ENCODE measurements at places on chromosomes 2 and 18.

DNA sequence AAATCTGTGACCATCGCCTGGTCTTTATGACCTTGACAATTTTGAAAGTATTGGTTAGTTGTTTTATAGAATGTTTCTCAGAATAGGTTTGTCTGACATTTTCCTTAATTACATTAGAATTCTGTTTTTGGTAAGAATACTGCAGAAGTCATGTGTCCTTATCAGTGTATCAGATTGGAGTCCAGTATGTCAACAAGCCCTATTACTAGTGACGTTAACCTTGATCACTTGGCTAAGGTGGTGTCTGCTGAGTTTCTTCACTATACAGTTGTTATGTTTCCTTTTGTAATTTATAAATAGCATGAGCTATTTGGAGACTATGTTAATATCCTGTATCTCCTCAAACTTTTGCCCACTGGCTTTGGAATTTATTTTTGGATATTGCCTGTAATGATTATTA lies 10.8 kb upstream of the IL36G start:
- no peak for DNase-seq

- no peak for DNase-seq
Observed at GRCh38 chr2:58032016-58032763, 14.4 kb upstream of the VRK2 start.

DNA sequence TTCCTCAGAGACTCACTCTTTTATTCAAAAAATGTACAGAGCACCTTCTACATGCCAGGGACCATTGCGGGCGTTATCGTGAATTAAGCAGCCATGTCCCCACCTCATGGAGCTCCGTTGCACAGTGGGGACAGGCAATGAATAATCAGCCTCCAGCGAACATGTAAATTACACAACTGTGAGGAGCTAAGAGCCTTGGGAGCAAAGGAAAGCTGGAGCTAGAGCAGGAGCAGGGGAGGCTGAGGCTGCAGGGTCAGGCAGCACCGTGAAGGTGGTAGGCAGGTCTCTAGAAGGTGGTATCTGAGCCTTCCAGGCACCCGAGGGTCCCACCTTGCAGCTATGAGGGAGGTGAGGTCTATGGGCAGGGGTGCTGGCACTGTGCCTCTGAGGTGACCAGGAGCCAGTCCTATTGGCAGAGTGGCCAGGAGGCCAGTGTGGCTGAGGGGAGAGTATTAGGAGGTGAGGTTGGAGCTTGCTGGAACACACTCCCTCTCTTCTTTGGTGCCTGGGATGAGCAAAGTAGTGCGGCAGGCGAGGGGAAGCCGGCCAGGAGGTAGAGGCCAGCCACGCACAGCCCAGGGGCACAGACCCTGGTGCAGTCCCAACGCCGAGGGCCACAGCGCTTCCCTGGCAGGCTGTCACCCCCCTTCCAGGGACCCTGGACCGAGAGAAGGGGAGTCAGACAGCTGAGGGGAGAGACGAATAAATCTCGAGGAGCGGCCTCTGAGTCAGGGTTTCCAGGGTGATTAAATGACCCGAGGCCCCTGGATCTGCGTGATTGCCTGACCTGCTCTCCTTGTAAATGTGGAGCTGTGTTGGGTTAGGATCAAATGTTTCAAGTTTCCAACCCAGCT lies 167.3 kb downstream of the SEPTIN10 start:
- no peak for DNase-seq

GRCh38 chr18:68960355-68960754 lies 162.5 kb downstream of the CCDC102B start:
- DNase-seq, result no peak

- DNase-seq, result no peak
Observed at GRCh38 chr18:471716-472115, 28.8 kb downstream of the COLEC12 start.

DNA sequence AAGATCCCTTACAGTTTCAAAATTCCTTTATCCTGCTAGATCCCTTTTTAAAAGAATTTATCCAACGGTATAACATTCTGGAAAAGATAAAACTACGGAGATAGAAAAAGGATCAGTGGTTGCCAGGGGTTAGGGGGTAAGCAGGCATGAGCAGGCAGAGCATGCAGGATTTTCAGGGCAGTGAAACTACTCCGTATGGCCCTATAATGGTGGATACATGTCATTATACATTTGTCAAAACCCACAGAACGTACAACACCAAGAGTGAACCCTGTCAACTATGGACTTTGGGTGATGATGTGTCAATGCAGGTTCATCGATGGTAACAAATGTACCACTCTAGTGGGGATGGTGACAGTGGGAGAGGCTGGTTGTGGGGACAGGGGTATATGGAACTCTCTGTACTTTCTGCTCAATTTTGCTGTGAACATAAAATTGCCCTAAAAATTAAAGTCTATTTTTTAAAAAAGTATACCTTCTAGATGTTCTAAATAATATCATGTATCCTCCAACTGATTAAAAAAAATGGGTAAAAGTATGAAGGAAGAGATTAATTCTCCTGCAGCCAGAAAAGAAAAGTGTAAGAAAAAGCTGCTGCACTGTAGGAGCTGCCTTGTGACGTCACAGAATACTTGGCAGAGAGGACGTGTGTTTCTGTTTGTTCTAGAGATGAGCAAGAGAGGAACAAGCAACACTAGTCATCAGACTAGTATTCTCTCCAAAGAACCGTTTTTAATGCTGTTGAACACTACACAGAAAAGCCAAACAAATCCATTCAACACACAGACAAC lies 23.6 kb downstream of the ANKRD44 start:
- peak; percentile 69 for DNase-seq

DNA sequence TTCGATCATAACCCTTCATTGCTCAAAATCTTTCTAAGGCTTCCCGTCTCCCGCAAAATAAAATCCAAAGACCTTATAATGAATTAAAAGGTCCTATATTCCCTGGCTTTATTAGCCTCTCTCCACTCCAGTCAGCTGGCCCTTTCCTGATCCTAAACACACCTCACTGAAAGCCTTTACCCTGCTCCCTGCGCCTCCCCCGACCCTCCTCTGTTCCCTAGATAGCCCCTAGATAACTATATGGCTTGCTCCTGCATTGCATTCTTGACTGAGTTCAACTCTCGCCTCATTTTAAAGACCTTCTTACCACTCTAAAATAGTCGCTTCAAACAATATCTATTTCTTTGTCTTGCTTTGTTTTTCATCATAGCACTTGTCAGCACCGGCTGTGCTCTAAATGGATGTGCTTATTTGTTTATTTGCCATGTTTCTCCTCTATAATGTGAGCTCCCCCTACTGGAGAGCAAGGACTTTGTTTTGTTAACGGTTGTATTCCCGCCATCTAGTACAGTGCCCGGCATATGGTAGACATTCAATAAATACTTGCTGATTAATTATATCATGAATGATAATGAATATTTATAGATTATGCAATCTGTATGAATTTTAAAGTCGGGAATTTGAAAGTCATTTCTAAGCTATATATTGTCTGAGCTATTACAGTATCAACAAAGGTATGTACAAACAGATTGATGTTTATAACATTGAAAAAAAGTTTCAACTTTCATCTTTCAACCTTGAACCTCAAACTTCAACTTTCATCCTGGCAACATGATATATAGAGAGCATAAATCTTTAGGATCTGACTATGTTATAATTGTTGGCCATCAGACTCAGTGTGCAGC lies 32.4 kb upstream of the VIT start:
- DNase-seq, result peak; percentile 37

DNA sequence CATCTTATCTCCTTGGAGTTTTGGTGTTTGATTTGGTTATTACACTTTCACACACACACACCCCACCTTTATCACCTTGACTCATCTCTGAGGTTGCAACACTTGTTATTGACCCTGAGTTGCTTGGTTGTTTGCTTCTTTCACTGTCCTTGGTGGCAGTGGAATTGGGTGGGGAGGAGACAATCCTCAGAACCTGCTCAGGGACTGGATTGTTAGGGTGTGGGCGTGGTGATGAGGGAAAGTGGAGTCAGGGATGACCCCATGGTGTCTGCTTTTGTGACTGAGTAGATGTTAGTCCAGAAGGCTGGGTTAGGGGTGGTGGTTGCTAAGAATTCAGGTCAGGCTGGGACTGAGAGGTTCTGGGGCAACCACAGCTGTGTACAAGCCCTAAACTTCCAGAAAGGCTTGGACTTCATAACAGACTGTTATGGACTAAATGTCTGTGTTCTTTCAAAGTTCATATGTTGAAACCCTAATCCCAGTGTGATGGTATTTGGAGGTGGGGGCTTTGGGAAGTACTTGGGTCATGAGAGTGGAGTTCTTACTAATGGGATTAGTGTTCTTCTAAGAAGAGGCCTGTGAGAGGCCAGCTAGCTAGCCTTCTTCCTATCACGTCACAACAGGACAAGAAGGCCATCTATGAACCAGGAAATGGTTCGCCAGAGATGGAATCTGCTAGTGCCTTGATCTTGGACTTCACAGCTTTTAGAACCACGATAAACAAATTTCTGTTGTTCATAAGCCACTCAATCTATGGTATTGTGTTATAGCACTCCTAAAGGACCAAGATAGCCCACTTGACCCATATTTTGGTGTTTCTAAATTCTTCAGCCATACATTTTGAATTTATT lies 3.4 kb upstream of the DIS3L2 start:
- no peak for DNase-seq

DNA sequence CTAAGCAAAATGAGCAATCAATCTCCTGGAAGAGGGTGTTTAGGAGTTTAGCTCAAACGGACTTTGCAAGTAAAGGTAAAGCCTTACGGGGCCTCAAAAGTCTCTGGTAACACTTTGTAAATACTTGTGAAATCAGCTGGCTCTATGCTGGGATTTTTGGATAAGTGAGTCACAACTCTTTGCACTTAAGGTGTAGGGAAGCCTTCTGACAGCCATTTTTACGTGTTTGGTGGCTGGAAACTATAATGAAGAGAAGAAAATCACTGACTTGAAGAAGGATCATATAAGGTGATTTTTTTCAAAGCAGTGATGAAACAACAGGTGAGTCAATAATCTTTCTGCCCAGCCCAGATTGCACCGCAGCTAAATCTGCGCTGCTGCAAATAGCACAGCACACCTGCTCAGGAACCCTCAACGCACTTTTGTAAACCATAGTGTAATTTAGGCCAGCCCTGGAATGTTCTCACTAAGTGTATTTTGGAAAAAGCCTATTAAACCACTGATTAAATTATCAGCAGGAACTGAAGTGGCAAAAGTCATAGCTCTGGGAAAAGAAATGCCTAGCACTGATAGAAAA lies 218.8 kb downstream of the AGPS start:
- DNase-seq, result no peak

GRCh38 chr2:72144632-72145288 lies 2.9 kb downstream of the CYP26B1 start:
- DNase-seq, result no peak

DNA sequence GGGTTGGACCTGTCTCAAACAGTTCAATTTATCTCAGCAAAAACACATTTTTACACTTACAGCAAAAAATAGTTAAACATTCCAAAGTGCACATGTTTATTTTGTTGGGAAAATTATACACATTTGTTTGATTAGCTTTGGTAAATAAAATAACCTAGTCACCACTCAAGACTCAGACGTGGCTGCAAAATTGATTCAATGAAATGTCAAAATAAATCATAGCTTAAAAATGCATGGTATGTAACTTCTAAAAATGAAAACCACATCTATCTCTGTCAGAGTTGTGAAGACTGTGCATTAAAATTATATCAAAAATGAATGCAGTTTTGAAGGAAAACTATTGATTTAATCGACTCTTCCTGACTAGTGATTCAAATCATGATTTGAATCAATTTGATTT lies 56.7 kb downstream of the GALNT14 start:
- DNase-seq, result no peak

GRCh38 chr2:122340246-122340645 lies 584.8 kb downstream of the TSN start:
- no peak for DNase-seq

- peak; percentile 62 for DNase-seq
Observed at GRCh38 chr18:21110713-21111345, 784 bp downstream of the ROCK1 start.

DNA sequence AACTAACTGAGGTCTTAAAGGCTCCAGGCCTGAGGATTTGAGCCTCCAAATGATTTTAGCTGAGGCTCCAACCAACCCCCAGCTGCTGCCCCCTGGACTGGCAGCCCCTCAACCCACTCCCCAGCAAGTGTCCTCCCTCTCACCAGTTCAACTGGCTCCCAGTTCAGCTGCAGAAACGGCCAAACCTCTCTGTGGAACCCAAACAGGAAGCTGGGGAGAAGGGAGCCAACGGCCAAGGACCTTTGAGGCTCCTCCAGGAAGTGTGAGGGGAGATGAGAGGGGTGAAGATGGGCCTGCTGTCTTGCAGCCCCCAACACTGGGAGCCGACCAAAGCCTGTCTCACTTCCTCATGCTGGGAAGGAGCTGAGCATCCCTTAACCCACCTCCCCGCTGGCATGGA lies 24.9 kb downstream of the ZFP36L2 start:
- DNase-seq, result no peak

- DNase-seq, result no peak
Observed at GRCh38 chr18:3692691-3693090, 242.7 kb downstream of the TGIF1 start.

- DNase-seq, result no peak
Observed at GRCh38 chr2:145460112-145460511, 940.2 kb upstream of the ZEB2 start.

DNA sequence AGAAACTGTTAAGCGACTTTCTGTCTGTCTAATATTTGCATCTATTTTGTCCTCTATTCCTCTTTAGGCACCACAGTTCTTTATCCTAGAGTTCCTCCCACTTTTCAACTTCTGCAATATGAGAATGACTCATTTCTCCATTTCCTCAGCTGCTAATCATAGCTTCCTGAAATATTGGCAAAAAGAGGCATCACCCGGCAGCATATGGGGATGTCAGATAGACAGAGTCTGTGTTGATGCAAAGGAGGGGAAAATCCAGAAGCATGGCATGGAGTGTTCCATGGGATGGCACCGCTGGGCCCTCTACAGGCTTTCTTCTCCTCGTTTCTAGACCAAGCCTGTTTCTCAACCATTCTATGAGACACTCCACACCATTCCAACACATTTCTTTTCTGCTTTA lies 93.4 kb downstream of the DOCK10 start:
- DNase-seq, result no peak

GRCh38 chr2:163733301-163733938 lies 2.4 kb downstream of the FIGN start:
- no peak for DNase-seq

DNA sequence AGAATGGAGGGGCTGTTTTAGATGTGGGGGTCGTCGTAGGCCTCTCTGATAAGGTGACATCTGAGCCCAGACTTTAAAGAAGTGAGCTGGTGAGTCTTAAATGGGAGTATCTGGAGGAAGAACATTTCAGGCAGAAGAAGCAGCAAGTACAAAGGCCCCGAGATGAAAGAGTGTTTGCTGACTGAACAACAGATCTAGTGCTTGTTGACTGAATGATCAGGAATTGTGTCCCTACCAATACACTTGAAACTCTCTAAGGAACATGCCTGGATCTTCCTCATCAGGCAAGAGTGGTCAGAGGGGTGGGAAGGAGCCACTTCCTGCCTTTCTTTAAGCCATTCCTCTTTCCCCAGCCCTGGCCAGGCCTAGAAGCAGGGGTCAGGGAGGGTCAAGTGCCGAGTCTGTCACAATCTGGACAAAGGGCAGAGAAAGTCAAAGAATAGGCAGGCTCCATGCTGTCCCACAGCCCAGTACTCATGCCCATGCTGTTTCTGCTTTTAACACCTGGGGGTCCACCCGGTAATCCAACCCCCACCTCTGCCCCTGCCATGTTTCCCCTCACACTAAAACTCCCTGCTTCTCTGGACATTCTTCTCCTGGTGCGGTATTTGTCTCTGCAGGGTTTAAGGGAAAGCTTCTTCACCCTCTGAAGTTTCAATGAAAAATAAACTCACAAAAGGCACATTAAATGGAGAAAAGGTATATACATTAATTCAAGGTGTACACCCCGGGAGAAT lies 3.0 kb upstream of the TMEM37 start:
- no peak for DNase-seq

All from CD4-positive, alpha-beta T cell treated with Interleukin-6 at 100 ng/mL for 8 hours (primary cell).